ENCODE measurements at places on chromosomes 12 and 14.
A peak's percentile ranks its signal among the peaks of the same experiment; 100 is the strongest.

- DNase-seq, result no peak
These were observed 2.8 kb downstream of the VPS29 start for GRCh38 chr12:110498984-110499706.

GRCh38 chr12:92107094-92107493, 38.6 kb downstream of the BTG1 start:
- no peak for DNase-seq

DNA sequence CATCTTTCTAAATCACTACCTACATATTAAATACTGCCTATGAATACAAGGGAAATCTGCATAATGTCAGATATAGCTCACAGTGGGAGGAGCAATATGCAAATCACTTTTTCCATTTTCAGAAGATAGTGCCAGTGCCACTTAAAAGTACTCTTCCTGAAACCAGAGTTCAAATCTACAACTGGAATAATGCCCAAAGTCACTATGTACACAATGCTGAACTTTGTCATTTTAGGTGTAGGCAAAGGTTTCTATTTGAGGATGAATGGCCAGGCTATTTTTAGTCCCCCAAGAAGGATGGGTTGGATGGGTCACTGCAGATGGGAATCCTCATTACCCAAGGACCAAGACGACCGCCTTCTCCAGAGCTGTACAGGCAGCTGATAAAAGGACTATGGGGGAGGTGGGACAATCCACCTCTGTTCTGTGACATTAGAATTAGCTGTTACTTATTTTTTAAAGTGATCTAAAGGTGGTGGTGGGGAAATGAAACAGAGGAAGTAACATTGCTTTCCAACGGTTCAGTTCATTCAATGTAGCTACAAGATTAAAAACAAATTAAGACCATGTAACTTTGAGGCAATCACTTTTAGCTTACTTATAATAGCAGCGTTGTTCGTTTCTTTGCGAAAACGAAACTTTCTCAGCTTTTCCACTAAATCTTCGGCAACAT, 5.6 kb downstream of the GMFB start:
- no peak for DNase-seq

DNA sequence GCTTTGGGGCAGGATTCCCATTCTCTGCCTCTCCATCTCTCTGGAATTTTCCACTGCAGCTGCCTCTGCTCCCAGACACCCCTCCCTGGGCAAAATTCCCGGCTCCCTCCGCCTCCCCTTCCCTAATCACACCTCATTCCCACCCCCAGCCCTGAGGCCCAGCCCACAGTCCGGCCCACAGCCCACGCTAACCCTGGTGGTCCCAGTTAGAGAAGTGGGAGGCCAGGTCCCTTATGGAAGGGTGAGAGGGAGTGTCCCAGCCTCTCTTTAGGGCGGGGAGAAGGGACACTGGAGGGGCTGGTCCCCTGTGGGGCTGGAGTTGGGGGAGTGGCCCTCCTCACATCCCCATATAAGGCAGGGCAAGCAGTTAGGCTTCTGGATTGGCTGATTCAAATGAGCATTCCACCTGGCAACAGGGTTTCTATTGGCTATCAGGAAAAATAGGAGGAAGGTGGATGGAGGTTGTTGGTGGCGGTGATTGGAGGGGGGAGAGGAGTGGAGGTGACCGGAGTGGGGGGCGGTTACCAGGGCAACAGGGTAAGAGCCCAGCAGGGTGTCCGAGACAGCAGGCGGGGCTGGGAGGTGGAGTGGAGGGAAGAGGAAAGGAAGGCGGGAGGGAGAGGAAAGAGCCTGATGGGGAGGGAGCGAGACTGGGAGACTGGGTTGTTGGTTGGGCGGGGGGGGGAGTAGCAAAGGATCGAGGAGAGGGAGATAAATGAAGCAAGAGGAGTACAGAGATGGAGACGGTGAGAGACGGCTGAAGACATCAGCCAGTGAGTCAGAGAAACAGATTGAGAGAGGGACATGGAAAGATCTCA, 1.9 kb upstream of the PTMS start:
- DNase-seq, result peak; percentile 48

DNA sequence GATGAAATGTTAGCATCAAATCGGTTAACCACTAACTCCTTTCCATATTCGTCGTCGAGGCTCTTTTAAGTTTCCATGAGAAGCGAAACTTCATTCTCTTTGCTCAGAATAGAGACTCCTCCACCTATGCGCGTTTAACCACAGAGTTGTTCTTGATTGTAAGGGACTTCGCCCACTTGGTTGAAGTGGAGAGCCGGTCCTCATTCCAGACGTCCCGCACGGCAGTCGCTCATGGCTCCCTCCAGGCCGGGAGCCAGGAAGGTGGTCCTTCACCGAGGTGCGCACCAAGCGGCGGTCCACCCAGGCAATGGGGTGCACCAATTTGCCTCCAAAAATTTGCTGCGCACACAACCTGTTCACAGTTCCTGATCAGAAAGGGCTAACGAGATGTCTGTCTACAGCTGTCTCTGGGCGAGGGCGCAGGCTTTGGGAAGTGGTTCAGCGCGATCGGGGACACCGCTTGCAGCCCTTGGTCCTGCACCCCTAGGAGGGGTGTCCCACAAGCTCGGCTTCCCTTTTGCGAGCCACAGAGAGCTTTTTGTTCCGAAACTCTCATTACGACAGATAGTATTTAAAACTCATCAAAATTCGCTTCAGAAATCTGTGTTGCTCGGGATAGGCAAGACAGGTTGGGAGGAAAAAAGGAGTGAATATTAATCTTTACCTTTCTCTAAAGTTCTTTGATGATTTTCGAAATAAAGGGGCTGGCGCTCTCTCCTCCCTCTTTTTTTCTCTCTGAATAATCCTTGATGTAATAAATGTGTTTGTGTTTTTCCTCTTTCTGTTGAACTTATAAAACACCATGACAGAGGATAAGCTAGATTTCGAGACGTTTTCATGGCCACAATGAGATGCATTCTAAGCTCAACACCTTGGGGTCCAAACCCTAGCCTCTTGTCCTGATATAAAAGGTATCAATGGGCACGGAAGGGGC, 6.4 kb upstream of the ALX1 start:
- DNase-seq, result no peak

GRCh38 chr12:14993537-14994266, 20.9 kb downstream of the PDE6H start:
- DNase-seq, result no peak

- DNase-seq, result no peak
These were observed 29.9 kb upstream of the TMEM260 start for GRCh38 chr14:56549721-56550120.

DNA sequence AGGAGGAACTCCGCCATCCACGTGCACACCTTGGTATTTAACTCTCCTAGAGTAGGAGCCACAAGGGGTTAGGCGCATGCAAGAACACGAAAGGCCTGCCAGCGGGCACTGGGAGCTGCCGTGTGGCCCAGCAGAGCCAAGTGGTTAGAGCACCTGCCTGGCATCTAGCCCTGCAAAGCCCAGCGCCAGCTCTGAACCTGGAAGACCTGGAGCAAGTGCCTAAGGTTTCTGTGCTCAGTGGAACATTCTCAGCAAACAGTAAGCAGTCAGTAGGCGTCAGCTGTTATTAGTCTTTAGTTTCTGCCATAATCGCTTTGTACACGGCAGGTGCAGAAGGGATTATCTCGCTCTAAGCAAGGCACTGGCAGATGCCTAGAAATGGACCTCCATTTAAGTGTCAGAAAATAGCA, 55.4 kb downstream of the SETD3 start:
- DNase-seq, result no peak

DNA sequence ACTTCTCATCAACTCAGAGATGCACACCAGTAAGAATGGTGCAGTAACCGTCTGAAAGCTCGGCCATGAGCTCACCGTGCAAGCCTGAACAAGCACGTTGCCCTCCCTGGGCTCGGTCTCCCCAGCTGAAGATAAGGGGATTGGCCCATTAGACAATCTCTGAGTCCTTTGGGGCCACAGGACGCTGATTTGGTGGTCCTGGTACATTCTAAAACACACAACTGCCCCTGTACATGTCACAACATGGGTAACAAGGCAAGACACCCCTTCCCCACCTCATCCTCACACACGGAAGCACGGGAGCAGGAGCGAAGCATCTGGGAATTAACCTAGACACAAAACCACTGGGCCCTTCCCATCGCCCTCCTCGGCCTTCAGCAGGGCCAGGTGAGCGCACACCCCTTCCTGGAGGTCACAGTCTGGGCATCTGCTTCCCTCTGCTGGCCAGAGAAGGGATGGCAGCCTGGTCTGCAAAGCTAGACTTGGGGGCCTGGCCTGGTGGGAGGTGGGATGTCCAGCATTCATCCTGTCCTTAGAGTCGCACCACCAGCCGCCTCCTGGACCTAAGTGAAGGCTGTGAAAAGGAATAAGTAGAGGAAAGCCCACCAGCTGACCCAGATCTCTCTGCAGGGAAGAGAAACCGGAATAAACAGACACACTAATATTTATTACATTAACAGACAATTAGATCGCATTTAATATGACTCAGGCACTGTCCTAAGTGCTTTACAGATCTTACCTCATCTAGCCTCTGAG, 18.9 kb upstream of the SMUG1 start:
- peak; percentile 42 for DNase-seq

DNA sequence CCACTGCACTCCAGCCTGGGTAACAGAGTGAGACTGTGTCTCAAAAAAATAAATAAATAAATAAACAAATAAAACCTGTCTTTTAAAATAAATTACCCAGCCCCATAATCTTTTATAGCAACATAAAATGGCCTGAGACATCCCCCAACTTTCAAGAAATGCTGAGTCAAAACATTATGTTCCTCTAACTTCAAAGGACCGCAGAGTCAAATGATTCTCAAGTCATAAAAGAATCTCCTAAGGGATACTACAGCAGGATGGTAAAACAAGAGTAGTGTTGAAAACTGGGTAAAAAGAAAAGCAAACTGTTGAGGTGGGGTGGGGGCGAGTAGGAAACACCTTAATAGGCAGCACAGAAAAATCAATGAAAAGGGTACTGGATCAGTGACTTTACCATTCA, 9.5 kb downstream of the BLTP3B start:
- no peak for DNase-seq

DNA sequence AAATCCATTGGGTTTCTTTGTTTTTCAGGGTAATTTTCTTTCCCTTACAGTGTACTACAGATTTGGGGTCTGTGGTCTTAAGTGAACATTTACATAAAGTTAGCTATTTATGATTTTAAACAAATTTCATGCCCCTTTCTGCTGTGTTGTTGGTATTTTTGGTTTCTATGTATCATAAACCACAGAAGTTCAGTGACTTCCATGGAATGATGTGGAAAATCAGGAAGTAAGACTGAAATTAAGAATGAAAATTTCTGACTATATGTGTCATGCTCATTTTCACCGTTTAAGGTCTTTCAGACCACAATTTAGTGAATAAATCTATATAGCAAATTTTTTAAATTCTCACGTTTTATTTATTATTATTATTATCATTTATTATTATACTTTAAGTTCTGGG, 31.7 kb downstream of the ETV6 start:
- DNase-seq, result no peak

DNA sequence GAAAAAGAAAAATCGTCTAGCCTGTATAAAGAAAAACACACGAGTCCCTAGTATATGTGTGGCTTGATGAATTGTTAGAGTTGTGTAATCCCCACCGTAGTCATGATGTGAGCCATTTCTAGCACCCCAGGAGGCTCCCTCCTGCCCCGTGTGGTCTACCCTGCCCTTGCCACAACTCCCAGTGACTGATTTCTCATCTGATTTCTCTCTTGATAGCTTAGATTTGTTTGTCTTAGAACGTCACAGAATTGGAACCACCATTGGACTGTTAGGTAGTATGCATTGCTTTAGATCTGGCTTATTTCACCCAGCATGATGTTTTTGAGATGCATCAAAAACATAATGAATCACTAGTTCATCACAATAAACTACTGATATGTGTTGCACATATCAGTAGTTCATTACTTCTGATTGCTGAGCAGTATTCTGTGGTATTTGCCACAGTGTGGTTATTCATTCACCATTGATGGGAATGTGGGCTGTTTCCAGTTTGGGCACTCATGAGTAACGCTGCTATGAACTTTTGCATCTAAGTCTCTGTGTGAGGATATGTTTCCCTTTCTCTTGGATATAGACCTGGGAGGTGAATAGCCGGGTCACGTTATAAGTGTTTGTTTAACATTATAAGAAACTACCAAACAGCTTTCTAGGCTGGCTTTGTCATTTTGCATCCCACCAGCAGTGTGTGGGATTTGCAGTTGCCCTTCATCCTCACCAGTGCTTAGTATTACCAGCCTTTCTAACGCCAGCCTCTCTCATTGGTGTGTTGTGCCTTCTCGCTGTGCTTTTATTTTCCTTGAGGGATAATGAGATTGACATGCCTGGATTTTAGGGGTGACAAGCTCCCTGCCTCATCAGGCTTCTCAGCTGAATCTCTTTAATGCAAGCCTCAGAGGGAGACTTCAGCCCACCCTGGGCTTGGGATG, 31.9 kb upstream of the NCOR2 start:
- no peak for DNase-seq

GRCh38 chr14:101501858-101502615, 59.3 kb upstream of the DIO3 start:
- no peak for DNase-seq

DNA sequence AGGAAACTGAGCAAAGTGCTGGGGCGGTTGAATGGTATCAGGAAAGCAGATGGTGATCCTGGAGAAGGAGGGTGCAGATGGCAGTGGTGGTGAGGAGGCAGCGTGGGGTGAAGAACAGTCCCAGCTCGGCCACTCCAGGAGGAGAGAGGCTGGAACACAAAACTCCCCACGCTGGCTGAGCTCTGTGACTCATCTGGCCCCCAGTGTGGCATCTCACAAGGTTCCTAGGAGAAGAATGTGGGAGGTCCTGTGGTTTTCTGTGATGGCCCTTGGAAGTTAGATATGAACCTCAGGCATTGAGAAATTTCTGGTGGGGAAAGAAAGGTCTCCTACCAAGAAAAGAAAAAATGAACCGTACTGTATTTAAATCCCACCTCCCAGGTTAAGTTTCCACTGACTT, 8.0 kb upstream of the NRXN3 start:
- no peak for DNase-seq

DNA sequence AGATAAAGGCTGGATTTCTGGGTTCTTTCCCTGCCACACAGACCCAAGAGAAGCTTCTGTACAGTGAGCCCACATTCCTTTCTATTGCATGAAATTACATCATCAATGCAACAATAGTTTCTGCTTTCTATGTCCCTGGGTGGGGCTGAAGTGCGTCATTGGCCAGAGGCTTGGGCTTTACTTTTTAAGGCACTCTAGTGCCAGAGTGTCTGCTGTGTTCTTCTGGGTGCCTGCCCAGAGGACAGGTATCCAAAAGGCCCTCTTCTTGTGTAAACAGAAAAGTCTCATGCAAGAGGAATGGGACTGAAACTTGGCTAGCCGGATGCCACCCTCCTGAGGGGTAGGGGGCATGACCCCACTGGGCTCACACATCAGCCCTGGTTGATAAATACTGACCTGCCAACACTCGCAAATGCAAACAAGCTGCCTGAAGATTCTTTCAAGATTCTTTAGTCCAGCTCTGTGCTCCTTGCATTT, 5.9 kb downstream of the KRT86 start:
- no peak for DNase-seq

- DNase-seq, result no peak
These were observed 16.4 kb upstream of the VWF start for GRCh38 chr12:6140651-6141447.

DNA sequence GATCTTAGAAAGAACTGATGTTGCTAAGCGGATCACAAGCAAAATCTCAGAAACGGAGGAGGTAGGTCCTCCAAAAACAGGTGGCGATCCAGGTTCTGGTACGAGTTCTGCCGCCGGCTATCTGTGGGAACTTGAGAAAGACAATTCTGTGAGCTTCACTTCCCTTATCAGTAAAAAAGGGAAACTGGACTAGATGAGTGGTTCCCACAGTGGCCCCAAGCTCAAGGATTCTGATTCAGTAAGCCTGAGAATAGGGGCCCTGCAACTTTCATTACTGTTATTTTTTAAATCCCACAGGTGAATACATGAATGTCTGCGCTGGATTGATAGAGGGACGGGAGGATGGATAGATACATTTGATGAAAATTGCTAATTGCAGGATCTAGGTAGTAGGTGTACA, 160.2 kb downstream of the PPM1H start:
- no peak for DNase-seq

All from T-helper 22 cell (primary cell).